ENCODE measurements at places on chromosomes 7 and 10.

DNA sequence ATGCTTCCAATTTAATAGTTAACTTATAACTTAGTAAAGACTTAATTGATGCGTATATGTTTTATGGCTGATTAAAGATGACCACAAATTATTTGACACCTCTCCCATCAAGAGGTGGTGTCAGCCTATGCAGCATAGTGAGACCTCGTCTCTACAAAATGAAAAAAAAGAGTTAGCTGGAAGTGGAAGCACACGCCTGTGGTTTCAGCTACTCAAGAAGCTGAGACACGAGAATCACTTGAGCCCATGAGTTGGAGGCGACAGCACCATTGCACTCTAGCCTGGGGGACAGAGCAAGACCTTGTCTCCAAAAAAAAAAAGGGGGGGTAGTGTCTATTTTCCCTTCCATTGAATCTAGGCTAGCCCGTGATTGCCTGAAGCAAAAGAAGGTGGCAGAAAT is 99.1 kb upstream of the ABI1 start:
- no peak for DNase-seq

DNA sequence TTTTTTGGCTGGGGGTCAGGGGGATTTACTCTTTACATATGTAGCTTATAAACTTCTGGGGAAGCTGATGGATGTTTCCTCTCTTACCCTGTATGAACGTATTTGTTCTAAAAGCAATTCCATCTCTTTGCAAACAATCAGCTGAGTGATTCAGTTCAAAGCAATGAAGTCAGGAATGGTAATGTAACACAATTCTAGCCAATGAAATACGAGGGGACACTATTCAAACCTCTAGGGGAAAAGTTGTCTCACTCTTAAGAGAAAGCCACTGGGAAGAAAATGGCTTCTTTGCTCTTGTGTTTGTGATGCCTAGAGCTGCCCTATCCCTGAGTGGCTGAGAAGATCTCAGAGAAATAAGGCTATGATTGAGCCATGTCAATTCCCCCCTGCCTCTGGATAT is 134.8 kb upstream of the SEMA3C start:
- no peak for DNase-seq

GRCh38 chr10:27561334-27561733 is 57.2 kb downstream of the RAB18 start:
- DNase-seq, result no peak

DNA sequence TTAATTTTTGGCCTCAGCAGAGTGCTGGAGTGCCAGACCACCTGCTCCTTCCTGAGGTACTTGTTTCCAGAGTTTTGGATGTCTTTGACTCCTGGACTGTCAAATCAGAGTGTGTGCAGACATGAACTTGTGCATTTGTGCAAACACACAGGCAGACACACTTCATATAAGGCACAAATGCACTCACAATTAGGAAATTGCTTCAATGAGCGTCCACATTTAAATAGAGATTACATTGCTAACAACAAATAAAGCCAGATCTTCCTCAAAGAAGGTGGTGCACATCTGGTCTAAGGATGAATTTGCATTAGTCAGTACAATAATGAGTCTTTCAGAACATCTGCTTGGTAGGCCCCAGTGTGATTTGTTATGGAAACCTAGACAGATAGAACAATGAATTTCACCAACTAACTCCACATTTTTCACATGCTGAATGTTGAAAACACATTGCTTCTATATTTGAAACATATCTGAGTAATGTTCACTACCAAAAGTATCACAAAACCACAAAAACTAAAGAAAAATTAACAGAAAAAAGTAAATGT is 266.7 kb upstream of the INHBA start:
- DNase-seq, result no peak

DNA sequence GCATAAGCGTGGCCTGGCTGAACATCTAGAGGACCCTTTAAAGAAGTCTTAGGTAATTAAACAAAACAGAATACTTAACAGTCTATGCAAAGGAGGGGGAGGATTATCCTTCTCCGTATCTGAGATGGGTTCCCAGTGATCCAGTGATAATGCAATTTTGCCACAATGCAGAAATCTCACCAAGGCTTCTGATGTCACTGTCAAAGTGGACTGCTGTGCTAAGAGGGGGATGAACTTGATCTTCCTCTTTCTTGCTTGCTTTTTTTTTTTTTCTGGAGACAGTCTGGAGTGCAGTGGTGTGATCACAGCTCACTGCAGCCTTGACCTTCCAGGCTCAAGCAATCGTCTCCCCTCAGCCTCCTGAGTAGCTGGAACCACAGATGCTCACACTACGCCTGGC is 30.8 kb downstream of the GATA3 start:
- DNase-seq, result no peak

- no peak for DNase-seq
Measured at GRCh38 chr7:45712872-45713668, 138.9 kb downstream of the ADCY1 start.

DNA sequence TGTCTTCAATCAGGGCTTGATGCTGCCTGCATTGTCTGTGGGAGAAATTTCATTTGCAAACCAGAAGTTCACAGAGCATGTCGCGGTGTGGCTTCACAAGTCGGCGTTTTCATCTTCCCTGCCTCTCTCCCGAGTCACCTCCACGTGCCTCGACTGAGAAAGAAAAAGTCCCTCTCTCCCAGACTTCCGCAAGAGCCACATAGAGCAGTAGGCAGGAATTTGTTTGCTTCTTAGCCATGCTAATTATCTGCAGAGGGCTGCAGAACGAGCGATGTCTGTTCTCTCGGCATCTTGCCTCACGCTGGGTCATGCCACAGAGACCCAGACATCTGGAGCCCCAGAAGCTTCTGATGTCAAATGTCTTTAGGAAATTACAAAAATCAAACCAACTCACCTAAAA is 272.2 kb downstream of the TCF7L2 start:
- no peak for DNase-seq

- no peak for DNase-seq
Measured at GRCh38 chr10:61975391-61975932, 74.0 kb downstream of the ARID5B start.

DNA sequence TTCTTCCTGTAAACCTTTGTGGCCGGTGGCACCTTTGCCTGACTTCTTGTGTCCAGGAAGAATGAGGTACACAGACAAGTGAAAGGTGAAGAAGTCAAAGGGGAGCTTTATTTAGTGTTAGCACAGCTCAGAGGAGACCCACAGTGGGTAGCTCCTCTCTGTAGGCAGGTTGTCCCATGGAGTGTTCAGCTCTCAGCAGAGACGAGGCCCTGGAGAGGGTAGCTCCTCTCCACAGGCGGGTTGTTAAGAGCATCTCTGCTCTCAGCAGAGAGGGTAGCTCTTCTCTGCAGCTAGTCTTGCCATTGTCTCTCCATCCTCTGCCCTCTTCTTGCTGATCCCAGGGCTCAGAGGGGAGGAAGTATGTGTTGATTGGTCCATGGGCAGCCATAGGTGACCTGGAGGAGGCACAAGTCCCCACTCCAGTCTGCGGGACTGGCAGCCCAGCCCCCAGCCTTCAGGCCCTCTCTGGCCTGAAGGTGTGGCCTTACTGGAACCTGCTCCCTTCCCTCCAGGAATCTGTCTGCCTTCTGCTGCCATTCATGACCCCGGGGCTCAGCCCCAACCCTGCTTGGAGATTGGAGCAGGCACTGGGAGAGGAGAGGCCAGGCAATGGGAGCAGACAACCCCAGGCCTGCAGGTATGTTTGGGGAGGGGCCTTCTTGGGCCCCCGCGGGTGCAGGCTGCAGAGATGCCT is 24.5 kb downstream of the HHEX start:
- no peak for DNase-seq

GRCh38 chr7:2052657-2053048 is 180.1 kb downstream of the MAD1L1 start:
- no peak for DNase-seq

GRCh38 chr10:71757399-71757922 is 15.9 kb downstream of the VSIR start:
- DNase-seq, result no peak

- no peak for DNase-seq
Measured at GRCh38 chr10:71090801-71091200, 121.6 kb upstream of the UNC5B start.

DNA sequence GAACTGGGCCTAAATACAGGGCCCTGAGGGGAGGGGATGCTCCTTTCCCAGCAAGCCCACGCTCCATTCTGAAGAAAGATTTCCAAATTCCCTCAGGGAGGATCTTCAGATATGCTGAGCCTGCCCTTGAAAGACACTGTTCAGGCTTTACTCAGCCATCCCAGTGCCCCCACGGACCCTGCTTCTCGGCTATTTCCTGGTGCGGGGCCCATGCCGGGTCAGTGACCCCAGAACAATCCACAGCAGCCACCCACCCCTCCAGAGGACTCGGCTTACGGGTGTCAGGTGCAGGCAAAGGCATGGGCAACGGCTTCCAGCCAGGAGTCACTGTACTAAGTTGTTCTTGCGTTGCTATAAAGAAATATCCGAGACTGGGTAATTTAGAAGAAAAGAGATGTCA is 137.1 kb downstream of the OAT start:
- DNase-seq, result no peak

GRCh38 chr10:132078746-132079345 is 13.1 kb downstream of the JAKMIP3 start:
- DNase-seq, result no peak

DNA sequence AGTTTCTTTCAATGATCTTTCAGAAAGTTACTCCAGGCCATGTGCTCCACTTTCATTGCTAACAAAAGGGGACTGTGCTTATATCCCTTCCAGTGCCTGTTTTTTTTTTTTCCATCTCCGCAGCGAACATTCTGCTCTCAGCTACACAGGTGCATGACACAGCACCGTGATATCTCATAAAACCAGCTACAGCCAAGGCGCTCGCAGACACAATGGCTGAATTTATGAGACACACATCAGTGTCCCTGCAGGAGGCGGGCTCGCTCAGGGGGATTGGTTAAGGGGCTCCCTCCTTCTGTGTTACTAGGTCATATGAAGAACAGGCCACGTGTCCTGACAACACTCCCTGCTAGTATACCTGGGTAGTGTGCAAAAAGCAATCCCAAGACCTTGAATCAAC is 245.5 kb downstream of the SKAP2 start:
- DNase-seq, result no peak

- DNase-seq, result no peak
Measured at GRCh38 chr7:30545791-30546555, 41.3 kb upstream of the GGCT start.

DNA sequence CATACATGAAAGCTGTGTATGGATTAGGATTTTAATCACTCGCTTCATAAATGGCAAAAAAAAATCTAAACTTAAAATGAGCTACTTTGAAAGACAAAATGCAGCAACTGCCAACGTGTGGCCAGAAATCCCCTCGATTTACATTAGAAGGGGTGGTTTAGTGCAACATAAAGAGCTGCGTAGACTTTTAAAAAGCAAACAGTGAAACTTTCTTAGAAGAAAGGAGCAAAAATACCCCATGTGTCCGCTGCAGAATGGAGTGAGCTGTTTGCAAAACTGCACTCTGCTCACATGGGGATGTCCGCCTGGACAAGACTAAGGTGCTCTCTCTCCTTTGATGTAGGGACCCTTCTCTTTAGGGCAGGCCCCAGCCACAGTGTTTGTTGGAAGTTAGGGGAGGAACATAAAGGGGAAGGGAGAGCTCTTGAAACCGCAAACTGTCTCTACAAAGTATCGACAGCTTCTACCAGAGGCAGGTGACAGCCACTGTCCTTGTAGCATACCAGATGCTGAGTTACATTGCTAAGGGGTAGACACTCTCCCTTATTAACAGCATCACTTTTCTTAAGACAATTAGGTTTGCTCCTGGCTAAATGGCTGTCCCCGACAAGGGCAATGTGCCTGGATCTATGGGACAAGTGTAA is 528.1 kb downstream of the KCNMA1 start:
- DNase-seq, result no peak

GRCh38 chr10:77605466-77605865 is 32.1 kb downstream of the KCNMA1 start:
- DNase-seq, result no peak

DNA sequence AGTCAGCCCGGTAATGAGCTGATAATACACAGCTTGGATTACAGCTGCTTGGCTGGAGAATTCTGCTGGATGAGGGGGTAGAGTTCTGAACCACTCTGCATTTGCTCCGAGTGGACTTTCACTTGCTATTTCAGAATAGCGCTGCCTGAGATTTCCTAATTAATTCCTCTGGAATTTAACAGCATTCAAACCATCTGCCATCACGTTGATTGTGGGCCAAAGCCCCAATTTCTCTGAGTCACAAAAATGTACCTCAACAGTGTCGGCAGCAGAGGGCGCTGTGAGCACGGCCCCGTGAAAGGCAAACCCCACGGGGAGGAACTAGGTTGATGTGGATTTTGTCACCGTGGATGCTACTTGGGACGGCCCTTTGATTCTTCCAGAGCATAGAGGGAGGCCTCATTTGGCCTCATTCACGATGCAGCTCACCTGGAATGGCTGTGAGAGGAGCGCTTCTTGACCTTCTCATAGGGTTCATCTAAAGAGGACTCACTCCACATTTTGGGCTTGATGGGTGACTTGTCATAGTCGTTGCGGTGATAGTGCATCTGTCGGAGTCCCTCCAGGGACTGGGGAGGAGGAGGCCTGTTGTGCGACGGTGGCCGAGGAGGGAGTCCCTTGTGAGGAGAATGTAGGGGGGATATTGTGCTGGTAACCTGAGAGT is 73.3 kb downstream of the PRPF18 start:
- DNase-seq, result peak; percentile 36

- DNase-seq, result no peak
Measured at GRCh38 chr7:151039850-151040548, 8.3 kb upstream of the ASIC3 start.

- no peak for DNase-seq
Measured at GRCh38 chr7:30104157-30104556, 30.6 kb upstream of the MTURN start.

GRCh38 chr10:48535416-48536155 is 69.3 kb downstream of the ARHGAP22 start:
- no peak for DNase-seq

DNA sequence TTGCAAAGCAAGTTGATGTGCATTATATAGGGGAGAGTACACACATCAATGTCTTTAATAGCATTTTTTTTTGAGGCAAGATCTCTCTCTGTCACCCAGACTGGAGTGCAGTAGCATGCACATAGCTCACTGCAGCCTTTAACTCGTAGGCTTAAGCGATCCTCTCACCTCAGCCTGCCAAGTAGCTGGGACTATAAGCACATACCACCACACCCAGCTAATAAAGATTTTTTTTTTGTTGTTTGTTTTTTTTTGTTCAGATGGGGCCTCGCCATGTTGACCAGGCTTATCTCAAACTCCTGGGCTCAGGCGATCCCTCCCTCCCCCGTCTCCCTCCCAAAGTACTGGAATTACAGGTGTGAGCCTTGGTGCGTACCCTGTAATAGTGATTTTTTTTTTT is 1.5 kb downstream of the UMAD1 start:
- DNase-seq, result no peak

GRCh38 chr10:33295851-33296250 is 38.6 kb downstream of the NRP1 start:
- no peak for DNase-seq

DNA sequence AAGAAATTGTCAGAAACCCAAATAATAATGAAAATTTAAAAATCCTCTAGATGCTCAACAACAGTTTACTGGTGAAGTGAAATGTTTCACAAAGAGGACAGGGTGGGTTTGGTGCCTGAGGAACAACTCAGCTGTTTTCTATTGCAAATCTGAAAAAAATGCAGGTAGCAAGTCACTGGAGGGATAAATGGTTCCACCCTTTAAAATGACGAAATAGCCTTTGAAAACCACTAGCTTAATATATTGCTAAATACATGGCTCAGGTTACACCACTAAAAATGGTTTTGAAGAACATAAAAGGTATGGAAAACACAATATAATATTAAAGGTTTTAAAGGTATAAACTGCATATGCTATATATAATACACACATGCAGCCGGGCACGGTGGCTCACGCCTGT is 69.5 kb downstream of the LMBR1 start:
- DNase-seq, result no peak

Data from adrenal gland (tissue), 19 donors.